ENCODE measurements at places on chromosomes 16 and 17. TPM values are rescaled to one million over a fixed set of nuclear protein-coding genes. Genes with fewer than 3 reads are reported as not detected.

INTS2 gene
- total RNA-seq = 16.3 TPM

TBC1D3H gene
- total RNA-seq = not detected

VPS9D1 gene
- 9.1 TPM for total RNA-seq

PRR35 gene
- not detected for total RNA-seq

SLC5A11 gene
- not detected for total RNA-seq

CX3CL1 gene
- total RNA-seq = under 0.01 TPM

CD300H gene
- total RNA-seq = not detected

PRDM7 gene
- total RNA-seq = not detected

EEF2K gene
- total RNA-seq = 22.6 TPM

GPR179 gene
- under 0.01 TPM for total RNA-seq

KRTAP17-1 gene
- total RNA-seq = not detected

TBX2 gene
- 30.0 TPM for total RNA-seq

FNDC8 gene
- not detected for total RNA-seq

CCDC144A gene
- total RNA-seq = 9.2 TPM

CAPNS2 gene
- total RNA-seq = 1.2 TPM

WNT3 gene
- total RNA-seq = 0.65 TPM

ADAD2 gene
- not detected for total RNA-seq

RASD1 gene
- total RNA-seq = 1.8 TPM

KRT27 gene
- total RNA-seq = not detected

LRRC37A gene
- 2.6 TPM for total RNA-seq

LONP2 gene
- total RNA-seq = 63.0 TPM

HAGHL gene
- 19.6 TPM for total RNA-seq

SLC13A2 gene
- total RNA-seq = not detected

TK1 gene
- 45.9 TPM for total RNA-seq

SPATA22 gene
- total RNA-seq = not detected

TMC7 gene
- total RNA-seq = 0.69 TPM

CACNG1 gene
- total RNA-seq = not detected

FOXK2 gene
- 24.6 TPM for total RNA-seq

SCARF1 gene
- 0.59 TPM for total RNA-seq

GRIN2A gene
- total RNA-seq = not detected

AURKB gene
- 16.7 TPM for total RNA-seq

KRTAP1-1 gene
- total RNA-seq = not detected

ITGAX gene
- total RNA-seq = not detected

SLC16A13 gene
- 0.59 TPM for total RNA-seq

CDRT4 gene
- total RNA-seq = 4.0 TPM

EXOC3L1 gene
- total RNA-seq = not detected

WSCD1 gene
- total RNA-seq = 0.05 TPM

ATP2C2 gene
- total RNA-seq = not detected

ASPA gene
- total RNA-seq = 0.05 TPM

ARHGAP23 gene
- total RNA-seq = 25.8 TPM

NOL3 gene
- 22.9 TPM for total RNA-seq

OTOP2 gene
- not detected for total RNA-seq

KRTAP2-2 gene
- not detected for total RNA-seq

FLYWCH1 gene
- total RNA-seq = 44.8 TPM

KLHL10 gene
- total RNA-seq = 0.28 TPM

BEAN1 gene
- total RNA-seq = not detected

GPRC5B gene
- 18.7 TPM for total RNA-seq

CRHR1 gene
- total RNA-seq = not detected

SMPD3 gene
- not detected for total RNA-seq

GSDMA gene
- not detected for total RNA-seq

NOD2 gene
- under 0.01 TPM for total RNA-seq

PCYT2 gene
- 50.5 TPM for total RNA-seq

All from smooth muscle cell of the umbilical artery (primary cell).